ENCODE measurements at places on chromosomes 13 and 19.

- no peak for DNase-seq
These were observed 57.9 kb upstream of the VSTM2B start for GRCh38 chr19:29467824-29468401.

GRCh38 chr13:73879346-73880015 is 254.7 kb downstream of the KLF12 start:
- DNase-seq, result no peak

DNA sequence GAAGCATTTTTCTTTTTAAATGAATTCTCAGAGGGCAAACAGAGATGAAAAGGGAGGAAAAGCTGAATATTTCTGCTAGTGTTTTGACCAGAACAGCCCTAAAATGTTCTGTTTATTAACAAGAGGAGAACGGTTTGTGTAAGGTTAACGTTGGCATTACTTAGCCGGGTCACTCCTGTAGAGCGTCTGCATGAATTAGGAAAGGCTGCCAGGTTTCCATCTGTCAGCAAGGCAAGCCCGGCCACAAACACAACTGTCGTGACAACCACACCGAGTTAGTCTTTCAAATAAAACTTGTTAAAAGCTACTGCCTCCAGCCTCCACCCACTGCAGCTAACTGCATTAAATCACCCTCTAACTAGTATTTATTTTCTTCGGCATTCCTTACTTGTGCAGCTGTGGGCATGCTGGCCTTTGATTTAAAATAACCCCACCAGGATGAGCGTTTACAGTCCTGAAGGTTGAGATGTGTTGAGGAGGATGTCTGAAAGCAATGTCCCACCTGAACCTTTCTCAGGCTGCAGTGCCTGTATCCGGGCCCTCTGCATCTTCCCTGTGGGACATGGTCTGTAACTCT is 527.9 kb downstream of the FGF9 start:
- DNase-seq, result no peak

DNA sequence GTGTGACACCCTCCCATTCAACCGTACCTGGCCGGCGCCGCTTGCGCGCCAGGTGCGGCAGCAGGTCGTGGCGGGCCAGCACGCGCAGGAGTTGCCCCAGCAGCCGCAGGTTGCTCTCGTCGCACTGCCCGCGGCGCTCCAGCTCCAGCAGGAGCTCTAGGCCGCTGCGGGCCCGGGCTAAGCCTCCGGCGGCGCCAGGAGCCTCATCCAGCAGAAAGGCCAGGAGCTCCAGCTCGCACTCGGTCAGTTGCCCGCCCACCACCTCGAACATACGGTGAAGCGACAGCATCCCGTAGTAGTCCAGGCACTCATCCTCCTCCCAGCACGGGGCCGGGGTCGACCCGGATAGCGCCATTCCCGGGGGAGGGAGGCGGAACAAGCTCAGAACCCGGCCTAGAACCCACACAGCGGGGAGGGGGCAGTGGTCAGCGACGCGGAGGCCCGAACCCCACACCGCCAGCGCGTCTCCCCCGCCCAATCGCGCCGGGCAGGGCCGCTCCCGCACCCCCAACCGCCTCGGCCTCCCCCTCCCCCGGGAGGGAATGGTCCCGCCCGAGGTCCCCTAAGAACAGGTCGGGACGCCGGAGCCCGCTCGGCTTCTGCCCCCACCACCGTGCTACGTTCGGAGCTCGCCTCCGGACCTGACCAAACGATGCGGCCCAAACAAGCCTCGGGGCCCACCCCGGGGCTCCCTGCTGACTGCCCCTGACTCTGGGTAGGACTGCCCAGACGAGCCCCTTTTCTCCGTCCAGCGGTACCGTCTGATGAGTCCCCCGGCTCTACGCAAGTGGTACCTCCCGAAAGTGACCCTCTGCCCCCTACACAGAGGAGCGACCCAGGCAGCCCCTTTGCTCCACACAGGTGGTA is 591 bp downstream of the DEDD2 start:
- DNase-seq, result no peak

DNA sequence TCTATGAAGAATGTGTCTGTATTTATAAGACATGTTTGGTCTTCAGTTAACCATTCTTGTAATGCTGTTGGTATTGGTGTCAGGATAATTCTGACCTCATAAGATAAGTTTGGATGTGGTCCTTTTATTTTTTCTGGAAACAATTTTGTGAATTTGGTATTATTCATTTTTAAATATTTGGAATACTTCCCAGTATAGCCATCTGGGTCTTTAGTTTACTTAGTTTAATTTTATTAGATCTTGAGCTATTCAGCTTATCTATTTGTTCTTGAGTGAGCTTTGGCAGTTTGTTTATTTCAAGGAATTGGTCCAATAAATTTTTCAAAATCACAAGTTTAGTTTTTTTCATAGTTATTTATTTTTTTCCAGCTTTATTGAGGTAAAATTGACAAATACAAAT is 335.4 kb upstream of the PCDH20 start:
- no peak for DNase-seq

DNA sequence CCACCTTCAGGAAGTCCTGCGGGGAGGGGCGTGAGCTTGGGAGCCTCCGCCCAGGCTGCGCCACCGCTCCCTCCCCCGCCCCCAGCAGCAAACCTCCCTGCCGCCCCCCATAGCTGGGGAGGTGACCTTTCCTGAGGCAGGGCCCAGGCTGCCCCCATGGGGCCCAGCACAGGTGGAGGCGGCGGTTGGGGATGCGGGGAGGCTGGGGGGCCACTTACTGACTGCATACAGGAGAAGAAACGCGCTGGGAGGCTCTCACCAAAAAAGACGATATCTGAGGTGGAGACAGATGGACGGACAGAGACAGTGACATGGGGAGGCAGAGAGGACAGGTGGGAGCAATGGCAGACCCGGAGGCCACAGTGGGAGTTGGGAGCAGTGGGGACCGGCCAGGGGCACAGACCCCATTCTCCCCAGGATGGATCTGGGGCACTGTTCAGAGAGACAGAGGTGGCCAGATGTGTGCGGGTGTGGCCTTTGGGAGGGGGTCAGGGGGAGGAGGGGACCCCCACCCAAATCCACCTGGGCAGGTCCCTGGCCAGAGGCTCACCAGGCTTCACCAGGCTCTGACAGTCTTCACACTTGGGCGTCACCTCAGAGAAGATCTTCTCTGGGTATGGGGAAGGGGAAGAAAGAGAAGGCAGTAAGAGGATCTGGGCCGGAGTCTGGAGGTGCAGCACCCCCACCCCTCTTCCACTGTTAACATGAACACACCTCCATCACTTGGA is 3.0 kb upstream of the RINL start:
- no peak for DNase-seq

- no peak for DNase-seq
These were observed 11.1 kb upstream of the SHISA2 start for GRCh38 chr13:26062853-26063444.

- no peak for DNase-seq
These were observed 6.9 kb downstream of the THSD1 start for GRCh38 chr13:52399046-52399445.

- DNase-seq, result no peak
These were observed 14.4 kb downstream of the IQCN start for GRCh38 chr19:18259893-18260292.

DNA sequence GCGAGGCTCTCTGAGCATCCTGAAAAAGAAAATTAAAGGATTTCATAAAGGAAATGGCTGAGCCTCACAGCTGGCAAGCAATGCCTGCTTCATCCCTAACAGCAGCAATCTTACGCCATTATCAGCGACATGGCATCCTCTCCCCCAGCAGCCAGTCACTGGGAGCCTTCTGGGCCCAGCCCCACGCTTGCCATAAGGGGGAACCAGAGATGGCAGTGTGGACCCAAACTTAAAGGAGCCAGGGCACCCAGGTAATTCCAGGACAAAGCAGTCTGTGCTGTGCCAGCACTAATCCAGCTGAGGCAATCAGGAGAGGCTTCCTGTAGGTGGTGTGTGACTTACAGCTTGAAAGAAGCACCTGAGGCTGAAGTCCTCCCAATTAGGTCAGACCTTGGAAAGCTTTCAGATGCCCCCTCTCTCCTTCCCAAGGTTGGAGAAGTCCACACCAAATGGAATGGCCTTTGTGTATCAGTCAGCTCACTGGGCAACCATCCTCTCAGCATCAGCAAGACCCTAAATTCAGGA is 10.3 kb downstream of the VSTM2B start:
- no peak for DNase-seq

- no peak for DNase-seq
These were observed 486.1 kb downstream of the UQCRFS1 start for GRCh38 chr19:28726533-28727479.

GRCh38 chr19:3115916-3116602 is 19.8 kb upstream of the GNA15 start:
- no peak for DNase-seq

DNA sequence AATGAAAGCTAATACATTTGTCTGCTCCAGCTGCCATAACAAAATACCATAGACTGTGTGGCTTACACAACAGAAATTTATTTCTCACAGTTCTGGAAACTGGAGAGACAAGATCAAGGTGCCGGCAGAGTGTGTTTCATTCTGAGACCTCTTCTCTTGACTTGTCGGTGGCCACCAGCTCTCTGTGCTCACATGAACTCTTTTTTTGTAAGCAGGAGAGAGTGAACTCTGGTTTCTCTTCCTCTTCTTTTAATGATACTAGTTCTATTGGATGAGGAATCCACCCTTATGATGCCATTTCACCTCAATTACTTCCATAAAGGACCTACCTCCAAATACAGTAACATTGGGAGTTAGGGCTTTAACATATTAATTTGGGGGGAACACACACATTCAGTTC is 11.7 kb downstream of the KCTD12 start:
- DNase-seq, result no peak

DNA sequence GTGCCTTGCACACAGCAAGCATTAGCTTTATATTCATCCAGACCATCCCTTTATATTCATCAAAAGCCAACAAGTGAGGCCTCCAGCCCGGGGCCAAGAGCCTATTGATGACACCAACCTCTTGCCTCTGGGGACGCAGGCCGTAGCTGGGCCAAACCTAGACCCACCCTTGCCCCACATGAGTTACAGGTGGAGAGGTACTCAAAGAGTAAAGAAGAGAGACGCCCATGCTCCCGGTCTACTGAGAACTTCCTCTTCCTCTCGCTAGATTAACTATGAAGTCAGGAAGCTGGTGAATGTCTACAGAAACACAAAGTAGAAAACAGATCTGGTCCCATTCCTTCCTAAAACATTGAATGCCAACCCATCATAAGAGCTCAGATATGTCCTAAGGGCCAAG is 3.8 kb upstream of the MLNR start:
- no peak for DNase-seq

DNA sequence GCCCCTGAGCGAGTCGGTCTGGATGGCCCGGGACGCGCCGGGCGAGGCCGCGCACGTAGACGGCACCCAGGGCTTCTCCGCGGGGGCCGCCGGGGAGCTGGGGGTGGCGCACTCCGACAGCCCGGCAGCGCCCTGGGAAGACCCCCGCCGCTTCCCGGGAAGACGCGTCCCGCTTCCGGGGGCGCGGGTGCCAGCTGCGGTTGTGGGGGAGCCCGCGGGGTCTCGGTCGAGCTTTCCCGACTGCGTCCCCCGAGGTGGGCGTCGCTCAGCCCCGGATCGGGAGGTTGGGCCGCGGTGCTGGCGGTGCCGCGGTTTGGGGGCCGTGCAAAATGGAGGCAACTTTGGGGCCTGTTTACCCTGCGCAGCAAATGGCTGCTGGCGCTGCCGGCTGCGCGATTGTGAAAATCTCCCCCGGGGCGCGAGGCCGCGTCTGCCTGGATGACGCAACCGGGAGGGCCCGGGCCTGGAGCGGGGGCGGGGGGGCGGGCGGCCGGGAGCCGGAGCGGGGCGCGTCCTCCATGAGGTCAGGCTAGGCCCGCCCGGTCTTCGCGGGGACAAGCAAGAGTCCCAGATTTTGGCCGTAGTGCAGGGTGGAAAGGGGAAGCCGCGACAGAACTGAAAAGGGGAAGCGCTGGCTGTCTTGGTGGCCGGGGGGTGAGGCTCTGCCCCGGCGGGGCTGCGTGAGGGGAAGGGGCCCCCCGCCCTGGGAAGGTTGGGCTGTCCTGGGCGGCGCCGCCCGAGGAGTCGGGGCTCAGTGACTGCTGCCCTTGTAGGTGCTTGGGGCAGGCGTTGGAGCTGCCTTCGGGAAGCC is 11.3 kb downstream of the PEAK3 start:
- peak; percentile 46 for DNase-seq
